Activated T-helper 1 cell treated with anti-CD3 and anti-CD28 coated beads, Interleukin-2, amount 50 U/mL, for 16 hours (primary cell): ENCODE measurements at places on chromosomes 2 and 18.

DNA sequence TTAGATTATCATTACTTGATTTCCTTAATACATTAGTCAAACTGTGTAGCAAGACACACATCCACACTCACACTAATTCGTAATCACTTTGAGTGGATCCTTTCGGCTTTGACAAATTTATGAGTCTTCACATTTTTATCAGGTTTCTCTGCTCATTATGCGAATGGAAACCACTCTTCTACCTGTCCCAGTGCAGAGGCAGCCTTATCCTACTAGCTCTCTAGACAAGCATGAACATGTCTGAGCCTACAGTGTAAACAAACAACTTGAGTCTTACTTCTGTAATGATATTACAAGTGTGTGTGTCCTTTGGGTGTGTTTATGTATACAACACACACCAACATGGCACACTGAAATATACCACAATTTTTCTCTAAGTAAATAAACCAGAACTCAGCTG lies 361.9 kb upstream of the CHST9 start:
- no peak for DNase-seq

GRCh38 chr2:98903767-98904485 lies 32.1 kb downstream of the CRACDL start:
- DNase-seq, result no peak

- DNase-seq, result no peak
These were observed 113.4 kb downstream of the COPS8 start for GRCh38 chr2:237199082-237199481.

DNA sequence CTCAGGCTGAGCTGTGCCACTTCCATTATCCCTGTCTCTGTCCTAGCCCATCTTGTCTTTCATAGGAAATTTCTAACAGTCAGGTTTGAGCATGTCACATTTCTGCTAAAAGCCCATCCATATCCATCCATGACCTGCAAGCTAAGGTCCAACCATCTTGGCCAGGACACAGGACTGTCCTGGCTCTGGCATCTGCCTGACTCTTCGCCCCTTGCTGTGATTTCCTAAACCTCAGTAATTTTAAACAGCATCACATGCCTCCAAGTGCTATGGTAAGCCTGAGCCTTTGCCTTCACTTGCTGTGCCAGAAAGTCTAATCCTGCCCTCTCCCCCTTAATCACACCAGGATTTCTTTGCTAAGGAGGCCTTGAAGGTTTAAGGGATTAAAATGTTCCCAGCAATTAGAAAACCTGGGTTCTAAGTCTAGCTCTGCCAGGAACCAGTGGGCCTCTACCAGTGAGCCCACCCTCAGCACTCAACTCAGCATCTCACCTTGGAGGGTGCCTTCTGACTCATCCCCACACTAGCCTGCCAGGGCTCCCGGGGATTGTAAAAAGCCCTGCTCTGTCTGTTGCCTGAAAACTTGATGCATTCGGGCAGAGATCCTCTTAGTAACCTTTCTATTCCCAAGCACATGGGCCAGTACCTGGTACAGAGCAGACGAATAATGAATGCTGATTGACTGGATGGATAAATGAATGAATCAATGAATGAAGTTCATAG lies 411.0 kb downstream of the LRATD1 start:
- no peak for DNase-seq

GRCh38 chr2:215447056-215447455 lies 11.2 kb upstream of the FN1 start:
- no peak for DNase-seq

DNA sequence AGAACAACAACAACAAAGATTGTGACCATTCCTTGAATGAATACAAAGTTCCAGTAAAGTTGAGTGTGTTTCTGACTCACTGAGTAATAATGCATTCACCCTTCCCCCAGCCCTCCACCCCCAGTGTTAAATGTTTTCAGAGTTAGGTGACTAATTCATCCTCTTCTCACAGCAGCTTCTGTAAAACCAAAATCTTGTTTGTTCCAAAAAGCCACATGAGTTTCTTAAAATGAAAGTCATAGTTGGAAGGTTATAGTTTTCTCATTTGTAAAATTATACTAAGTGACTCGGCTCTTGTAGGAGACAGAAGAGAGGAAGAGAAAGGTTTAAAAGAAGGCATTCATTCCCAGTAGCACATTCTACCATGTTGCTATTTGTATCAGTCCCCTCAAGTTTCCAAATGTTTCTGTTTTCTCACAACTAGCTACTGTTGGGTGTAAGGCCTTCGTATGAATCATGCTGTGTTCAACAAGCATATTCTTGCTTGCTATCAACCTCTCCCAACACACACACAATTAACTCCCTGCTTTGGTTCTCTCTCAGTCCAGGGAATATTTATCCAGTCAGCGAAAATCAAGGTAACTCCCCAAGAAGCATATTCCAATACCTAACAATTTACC lies 75.3 kb downstream of the MBD2 start:
- peak; percentile 33 for DNase-seq

DNA sequence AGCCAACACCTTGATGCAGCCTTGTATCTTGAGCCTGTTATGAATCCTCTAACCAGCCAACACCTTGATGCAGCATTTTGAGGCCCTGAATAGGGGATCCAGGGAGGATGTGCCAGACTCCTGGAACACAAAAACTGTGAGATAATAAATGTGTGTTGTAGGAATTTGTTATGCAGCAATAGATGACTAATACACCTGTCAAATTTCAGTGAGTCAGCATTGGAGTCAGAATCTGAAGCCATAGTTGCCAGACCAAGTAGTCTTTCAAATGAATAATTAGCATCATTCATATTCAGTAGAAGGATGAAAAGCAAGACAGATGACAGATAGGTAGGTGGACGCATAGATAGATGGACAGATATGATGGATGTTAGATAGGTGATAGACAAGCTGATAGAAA lies 942.5 kb upstream of the SLC39A10 start:
- DNase-seq, result no peak

DNA sequence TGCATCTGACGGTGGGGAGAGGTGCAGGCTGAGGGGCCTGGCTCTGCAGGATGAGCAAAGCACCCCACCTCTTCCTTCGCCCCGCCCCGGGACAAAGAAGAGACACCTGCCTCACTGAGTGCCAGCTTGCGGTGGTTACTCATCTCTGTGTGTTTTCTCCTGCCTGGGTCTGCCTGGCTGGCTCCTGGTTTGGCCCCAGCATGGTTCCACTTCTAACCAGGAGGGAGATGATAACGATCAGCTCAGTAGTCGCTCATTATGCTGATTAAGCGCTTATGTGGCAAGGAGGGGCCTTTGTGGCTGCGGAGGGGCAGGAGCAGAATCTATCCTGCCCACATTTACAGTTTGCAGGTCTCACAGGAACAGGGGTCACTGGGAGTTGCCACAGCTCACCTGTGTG lies 68.7 kb upstream of the EDAR start:
- DNase-seq, result no peak

GRCh38 chr2:141015341-141016047 lies 1115.3 kb downstream of the LRP1B start:
- DNase-seq, result no peak

DNA sequence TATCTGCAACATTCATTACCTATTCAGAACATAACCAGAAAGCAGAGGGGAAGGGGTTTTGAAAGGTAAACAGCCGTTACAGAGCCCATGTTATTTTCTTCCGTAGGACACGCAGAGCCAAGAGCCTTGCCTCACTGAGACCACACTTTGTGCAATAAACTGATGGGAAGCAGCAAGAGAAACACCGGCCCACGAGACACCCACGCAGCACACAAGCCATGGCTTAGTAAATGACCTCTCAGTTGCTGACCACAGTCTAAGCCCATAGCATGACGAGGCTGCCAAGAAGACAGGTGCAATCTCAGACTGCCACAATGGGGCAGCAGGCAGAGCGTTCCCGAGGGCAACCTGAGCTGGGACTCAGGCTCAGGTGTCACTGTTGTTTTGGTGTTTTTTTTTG lies 59.6 kb downstream of the CABYR start:
- no peak for DNase-seq

DNA sequence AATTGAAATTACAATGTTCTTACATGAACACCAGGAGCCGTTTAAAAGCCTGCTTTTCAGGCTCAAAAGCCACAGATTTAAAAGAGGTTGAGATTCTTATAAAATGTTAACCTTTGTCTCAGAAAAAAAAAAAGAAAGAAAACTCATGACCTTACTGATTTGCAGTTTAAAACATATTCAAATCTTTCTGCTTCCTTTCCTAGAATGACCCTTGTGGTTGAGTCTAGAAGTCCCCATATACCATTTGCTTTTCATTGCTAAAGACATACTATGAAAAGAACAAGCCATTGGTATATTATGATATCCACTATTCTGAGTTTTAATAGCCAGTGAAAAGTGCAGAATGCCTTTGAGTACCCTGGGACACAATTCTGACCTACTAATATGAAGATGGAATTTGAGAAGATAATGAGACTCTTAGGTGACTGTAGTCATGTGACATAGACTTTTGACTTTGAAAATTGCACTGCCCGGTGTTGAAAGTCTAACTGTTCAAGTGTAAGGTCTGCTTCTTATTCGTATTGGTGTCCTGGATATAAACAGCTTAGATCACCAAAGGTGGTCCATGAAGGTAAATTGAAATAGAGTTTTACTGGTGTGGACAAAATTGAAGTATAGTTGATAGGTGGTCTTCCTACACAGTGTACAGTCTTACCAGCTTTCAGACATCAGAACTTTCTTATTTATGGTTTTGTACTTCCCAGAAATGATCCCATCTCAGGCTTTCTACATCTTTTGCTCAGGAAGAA lies 117.0 kb downstream of the DOCK10 start:
- DNase-seq, result no peak

- DNase-seq, result no peak
These were observed 334.9 kb downstream of the CYP26B1 start for GRCh38 chr2:71812736-71813135.

DNA sequence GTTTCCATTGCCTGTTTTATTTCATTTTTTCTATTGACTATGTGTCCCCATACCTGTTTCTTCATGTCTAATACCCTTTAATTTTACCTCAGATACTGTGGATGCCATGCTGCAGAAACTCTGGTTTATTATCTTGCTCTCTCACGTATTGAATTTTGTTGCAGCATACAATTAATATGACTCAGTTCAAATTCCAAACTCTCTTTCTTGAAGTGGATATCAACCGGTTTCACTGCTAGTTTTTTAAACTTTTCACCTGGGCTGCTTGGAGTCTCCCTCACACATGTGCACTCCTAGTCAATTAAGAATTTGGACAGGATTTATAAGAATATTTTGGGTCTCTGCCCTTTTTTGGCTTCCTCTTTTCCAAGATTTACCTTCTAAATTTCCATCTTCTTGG lies 70.6 kb upstream of the CAPN13 start:
- no peak for DNase-seq

- no peak for DNase-seq
These were observed at the start of gene SERPINB10 for GRCh38 chr18:63907664-63908063. Gene SERPINB10, plus strand, starts transcription at chr18:63907958. Its CDS starts 7,553 bp downstream, at chr18:63915511.

DNA sequence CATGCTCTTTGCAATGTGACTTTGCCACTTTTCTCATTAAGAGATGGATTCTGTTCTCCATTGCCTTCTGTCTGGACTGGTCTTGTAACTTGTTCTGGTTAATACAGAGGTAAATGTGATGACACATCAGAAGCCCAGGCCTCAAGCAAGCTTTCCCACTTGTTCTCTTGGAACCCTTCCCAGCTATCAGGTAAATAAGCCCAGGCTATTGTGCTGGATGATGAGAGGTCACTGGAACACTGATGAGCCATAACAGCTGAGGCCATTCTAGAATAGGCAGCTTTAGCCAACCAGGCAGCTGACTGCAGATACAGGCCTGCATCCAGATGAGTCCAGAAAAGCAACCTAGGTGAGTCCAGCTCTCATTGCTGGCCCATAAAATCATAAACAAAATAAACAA lies 1007.0 kb upstream of the ACVR2A start:
- no peak for DNase-seq

DNA sequence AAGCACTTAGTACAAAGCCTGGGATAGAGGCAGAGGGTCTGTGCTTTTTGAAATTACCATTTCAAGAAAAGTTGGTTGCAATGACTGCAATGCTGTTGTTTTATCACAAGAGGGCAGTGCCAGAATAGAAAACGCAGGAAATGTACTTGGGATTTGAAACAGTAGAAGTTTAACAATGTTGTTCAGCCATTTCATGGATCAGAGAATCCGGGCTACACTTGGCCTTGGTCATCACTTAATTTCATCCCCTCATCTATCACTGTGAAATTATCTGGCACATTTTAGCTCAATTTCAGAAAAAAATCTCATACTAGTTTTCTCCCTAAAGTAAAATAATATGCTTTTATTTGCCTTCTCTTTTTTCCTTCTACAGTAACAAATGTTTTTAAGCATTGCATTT lies 70.8 kb downstream of the RAPGEF4 start:
- DNase-seq, result no peak

GRCh38 chr2:202290970-202291369 lies 25.4 kb downstream of the NOP58 start:
- no peak for DNase-seq

DNA sequence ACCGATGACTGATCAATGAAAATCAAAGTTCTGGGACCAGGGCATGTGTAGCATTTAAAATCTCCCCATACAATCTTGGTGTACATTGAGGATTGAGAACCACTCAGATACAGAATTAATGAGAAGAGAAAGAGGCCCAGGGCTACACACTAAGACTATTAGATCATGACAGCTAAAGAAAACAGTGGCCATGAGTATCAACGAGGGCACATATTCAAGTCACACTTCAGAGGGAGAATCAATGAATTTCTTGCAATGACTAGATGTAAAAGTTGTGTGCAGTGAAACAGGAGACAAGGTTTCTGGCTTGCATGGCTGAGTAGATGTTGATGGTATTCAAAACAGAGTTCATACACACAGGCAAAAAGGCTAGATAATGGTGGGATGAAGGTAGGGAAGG lies 29.1 kb downstream of the METTL8 start:
- no peak for DNase-seq
